Amniotic epithelial cell (primary cell): ENCODE measurements at places on chromosomes 6 and 20.
A peak's percentile ranks its signal among the peaks of the same experiment; 100 is the strongest.

GRCh38 chr6:23277521-23278179, 708.3 kb downstream of the HDGFL1 start:
- DNase-seq: no peak

DNA sequence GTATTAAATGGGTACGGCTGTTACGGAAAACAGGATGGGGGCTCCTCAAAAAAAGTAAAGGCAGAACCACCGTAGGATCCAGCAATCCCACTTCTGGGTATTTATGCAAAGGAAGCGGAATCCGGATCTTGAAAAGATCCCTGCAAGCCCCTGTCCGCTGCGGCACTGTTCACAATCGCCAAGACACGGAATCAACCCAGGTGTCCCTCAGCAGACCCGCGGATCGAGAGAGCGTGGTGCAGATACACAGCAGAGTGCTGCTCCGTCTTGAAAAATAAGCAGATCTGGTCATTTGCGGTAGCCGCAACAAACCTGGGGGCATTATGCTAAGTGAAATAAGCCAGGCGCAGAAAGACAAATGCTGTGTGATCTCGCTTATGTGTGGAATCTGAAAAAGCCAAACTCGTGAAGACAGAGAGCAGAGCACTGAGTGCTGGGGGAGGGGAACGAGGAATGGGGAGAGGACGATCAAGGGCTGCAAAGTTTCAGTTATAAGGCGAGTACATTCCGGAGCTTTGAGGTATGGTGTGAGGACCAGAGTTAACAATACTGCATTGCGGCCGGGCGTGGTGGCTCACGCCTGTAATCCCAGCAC, 41.3 kb downstream of the NTSR1 start:
- peak; percentile 37 for DNase-seq

GRCh38 chr6:137402143-137402680, 92.0 kb downstream of the OLIG3 start:
- DNase-seq: no peak

DNA sequence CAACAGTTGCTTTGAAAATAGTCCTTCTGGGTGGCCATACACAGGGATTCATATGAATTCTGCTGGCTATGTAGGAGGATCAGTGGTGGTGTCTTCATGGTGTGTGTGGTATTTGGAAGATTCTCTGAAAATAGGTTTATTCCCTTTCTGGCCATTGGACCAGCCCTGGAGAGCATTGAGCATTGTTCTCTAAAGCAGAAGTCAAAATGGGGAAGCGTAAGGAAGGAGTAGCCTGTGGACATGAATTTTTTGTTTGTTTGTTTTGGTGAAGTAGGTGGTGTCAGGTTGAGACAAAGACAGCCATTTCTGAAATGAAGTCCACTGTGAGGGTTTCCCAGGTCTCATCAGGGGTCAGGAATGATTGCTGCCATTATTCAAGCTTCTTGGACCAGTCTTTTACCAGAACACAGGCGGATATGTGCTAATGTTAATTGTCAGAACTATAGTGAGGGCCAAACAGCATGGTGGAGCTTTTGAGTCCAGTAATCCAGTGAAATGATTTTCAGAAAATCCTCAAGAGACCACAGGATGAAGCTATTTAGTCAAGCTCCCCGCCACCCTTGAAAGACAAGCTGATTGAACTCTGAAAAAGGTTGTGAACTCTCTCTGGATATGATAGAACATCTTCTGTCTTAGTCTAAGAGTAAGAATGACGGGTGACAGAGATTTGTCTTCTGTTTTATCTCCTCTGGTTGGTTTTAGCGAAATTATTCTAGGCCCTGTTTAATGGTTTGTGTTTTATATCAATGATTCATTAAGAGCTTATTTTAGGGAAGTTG, 60.0 kb downstream of the DNAH8 start:
- DNase-seq: no peak

GRCh38 chr6:63458480-63459115, 113.7 kb upstream of the LOC128125822 start:
- peak; percentile 10 for DNase-seq
